ENCODE measurements at places on chromosomes 7 and 10.

- DNase-seq, result peak; percentile 69
These were observed at the start of gene TSPAN33 for GRCh38 chr7:129144095-129144833. Gene TSPAN33, plus strand, starts transcription at chr7:129144707. Its CDS starts 274 bp downstream, at chr7:129144981.

DNA sequence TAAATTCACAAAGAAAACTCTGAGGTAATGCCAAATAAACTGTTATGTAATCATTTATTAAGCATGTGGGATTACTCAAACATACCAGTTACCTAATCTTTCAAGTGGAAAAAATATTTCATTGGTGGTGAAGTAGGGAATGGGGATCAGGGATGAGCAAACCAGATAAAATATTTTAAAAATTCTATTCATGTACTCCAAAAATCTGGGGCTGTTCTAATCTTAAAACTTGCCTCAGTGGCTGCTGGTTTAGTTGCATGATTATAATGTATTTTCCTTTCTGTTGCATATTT is 19.5 kb downstream of the LMOD2 start:
- no peak for DNase-seq

- no peak for DNase-seq
These were observed 223.6 kb downstream of the ARL4A start for GRCh38 chr7:12911053-12911452.

GRCh38 chr7:35261041-35261440 is 7.1 kb upstream of the TBX20 start:
- DNase-seq, result no peak

- DNase-seq, result no peak
These were observed 5.5 kb downstream of the AKR1B10 start for GRCh38 chr7:134532954-134533218.

DNA sequence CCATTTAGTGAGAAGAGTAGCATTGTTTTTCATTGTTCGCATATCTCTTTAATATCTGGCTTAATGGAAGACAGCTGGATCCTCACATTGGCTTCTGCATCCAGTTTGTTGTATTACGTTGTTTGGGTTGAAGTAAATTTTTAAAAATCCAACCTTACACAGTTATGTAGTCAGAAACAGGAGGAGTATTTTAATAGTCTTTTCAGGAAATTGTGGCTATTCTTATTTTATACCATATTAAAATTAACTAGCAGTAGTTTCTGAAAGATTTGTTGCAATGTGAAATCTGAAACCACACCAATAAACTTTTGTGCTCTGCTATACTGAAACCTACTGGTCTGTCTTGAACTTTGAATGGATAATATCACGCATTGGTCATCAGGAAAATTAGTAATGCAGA is 27.9 kb downstream of the MYPN start:
- DNase-seq, result no peak

DNA sequence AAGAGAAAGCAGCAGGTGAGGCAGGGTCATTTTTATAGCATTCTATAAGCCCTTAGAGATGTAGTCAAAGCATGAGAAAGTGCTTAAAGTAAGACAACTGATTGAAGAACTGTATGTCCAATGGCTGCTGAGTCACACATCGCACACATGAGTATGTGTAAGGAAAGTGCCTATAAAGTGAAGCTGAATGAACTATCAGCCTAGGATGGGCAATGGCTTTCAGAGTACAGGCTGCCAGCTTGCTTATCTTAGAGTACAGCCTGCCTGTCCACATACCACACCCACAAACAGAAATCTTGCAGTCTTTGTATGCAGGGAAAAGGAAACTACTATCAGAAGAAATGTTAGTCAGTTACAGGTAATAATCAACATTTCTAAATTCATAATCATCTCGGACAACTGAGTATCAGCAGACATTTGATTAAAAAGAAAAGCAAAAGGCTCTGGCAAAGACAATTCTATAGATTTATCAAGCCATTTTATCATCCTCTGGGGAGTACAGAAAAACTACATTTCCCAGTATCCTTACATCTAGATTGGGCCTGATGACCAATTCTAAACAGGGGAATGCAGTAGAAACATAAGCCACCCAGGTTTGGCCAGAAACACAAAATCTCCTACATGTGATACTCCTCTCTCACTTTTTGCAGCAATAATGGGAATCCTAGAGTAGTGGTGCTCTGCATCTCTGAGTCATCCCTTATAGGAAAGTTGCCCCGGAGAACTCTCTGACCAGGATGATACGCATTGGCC is 16.2 kb upstream of the EPHB6 start:
- no peak for DNase-seq

DNA sequence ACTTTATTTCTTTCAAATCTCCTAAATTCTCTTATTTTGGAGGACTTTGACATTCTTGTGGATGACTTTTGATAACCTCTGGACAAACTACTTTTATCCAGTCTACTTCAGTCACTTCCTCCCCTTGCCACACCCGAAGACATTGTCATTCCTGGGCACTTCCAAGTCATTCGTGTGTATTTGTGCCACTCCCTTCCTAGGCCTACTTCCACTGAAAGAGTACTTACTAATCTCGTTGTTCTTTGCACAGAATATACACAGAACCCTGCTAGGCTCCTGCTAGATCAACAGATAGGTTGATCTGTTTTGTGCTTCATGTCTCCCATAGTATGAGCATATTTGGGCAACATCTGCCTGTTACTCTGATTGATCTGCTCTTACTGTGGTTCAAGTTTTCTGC is 355.4 kb downstream of the HGF start:
- no peak for DNase-seq

GRCh38 chr7:89681448-89681847 is 472.8 kb upstream of the STEAP1 start:
- DNase-seq, result no peak

DNA sequence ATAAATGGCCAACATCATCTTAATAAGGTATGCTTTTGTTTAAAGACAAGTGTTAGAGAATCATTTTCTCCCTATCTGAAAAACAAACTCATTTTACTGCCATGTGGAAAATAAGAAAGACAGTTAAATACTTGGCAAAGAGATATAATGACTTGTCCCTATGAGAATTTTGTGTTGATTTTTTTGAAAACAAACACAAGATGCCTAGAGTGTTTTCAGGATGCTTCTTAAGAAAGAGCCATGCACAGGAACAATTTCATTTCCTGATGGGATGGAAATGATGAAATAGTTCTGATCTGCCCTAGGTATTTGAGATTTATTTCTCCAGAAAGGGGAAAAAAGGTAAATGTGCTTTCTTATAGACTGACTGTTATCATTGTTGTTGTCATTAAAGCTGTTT is 237.5 kb upstream of the GNAI1 start:
- no peak for DNase-seq

GRCh38 chr7:30744075-30744417 is 7.9 kb upstream of the INMT start:
- DNase-seq, result no peak

DNA sequence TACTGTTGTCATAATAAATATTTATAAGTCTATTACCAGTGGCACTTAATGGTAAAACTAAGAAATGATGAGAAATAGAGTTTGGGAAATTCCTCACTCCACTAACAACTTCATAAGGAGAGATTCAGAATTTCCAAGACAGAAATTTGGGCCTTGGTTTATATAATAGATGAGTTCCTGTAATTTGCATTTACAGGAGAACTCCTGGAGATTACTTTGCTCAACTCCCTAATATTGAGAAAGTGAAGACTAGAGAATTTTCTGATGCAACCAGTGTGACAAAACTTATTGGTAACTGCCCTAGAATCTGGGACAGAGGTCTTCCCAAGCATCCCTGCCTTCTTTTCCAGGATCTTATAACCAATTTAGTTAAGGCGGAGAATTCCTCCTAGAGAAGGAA is 49.1 kb upstream of the GSAP start:
- DNase-seq, result no peak

DNA sequence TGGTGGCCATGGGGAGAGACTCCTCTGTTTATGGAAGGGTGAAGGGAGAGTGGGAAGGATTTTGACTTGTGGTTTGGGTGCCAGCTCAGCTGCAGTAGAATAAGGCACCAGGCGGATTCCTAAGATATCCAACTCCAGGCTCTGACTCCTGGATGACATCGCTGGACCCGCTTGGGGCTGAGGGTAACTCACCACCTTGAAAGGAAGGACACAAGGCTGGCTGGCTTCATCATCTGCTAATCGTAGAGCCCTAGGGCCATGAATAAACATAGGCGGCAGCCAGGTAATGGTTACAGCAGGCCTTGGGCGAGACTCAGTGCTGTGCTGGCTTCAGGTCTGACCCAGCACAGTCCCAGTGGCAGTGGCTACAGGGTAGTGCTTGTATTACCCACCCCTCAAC is 16.7 kb upstream of the LIPK start:
- DNase-seq, result no peak

DNA sequence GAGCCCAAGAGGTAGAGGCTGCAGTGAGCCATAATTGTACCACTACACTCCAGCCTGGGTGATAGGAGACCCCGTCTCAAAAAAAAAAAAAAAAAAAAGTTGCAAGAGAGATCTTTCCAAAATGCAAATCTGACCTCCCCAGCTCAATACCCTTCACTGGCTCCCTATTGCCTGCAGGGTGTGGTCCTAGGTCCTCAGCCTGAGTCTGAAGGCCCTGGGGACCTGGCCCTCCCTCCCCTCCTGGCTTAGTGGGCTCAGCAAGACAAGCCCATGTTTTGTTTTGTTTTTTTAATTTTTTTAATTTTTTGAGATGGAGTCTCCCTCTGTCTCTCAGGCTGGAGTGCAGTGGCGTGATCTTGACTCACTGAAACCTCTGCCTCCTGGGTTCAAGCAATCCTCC is 20.6 kb downstream of the SRRM3 start:
- DNase-seq, result no peak

- DNase-seq, result no peak
These were observed 107.2 kb downstream of the RUNDC3B start for GRCh38 chr7:87735360-87735759.

DNA sequence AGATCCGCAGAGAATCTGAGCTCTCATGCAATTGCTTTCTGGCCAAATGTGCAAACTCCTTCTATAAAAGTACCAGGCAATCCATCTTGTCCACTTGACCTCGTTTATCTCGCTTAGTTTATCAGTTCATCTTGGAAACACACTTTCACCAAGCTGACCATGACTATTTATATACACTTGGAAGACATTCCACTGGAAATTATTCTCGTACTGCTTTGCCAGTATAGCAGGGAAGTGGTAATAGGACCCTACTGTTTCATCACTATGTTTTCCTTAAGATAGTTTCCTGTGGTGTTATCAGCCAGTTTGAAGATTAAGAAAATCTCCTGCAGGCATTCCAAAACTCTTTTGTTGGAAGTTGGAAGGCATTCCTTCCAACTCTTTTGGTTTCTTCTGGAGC is 115.3 kb upstream of the FAM171A1 start:
- DNase-seq, result no peak

DNA sequence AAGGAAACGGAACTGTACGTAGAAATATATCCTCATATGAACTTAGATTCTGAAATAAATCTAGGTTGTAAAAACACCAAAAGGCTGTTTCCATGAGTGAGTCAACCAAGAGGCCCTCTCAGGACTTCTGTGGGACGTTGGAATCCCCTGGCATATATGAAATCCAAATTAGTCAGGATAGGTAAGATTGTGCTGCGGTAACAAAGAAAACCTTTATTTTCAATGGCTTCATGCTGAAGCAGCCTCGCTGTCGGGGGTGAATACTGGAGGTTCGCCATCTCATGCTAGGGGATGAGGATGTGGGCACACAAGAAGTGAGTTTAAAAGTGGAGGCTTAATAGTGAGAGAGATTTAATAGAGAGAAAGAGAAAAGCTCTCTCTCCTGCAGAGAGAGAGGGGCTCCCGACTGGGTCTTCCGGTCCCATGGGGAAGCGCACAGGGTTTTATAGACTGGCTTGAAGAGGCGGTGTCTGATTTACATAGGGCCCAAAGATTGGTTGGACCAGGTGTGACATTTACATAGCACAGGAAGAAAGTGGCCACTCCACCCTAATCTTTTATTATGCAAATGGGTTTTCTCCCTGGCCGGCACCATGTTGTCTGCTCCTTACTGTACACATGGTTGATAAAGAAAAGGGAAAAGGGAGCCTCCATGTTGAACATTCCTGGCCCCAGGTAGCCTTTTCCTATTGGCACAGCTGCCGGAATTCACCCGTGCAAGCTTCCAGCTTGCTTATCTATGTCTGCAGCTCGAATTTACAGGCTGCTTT is 52.3 kb upstream of the SEPHS1 start:
- no peak for DNase-seq

DNA sequence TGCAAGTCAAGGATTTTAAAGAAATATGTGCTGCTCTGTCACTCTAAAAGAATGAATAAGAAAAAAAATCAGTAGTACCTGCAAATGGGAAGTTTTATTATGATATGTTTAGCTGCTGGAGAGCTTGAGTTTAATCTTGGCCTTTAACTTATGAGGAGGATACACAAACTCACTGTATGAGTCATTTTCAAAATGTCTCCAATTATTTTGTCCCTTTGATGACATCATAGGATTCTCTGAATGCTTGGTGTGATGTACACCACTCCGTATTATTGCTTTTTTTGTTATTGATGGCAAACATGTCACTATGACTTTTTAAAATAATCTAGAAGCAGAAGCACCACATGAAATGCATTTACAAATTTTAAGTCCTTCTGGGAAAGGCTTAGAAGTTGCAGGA is 125.8 kb downstream of the RALA start:
- no peak for DNase-seq

- no peak for DNase-seq
These were observed 216.9 kb downstream of the C7orf25 start for GRCh38 chr7:42694894-42695507.

DNA sequence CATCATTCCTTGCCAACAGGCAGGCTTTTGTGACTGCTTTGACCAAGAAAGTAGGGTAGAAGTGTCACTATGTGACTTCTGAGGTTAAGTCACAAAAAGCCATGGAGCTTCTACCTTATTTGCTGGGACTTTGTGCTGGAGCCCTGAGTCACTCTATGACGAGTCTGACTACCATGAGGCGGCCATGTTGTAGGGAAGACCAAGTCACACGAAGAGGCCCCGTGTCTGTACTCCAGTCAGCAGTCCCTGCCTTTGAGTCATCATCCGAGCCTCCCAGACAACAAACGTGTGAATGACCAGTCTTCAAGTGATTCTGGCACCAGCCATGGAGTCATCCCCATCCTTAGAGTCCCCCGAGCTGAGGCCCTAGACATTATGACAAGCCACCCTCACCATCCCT is 3.5 kb upstream of the MYL10 start:
- DNase-seq, result no peak

DNA sequence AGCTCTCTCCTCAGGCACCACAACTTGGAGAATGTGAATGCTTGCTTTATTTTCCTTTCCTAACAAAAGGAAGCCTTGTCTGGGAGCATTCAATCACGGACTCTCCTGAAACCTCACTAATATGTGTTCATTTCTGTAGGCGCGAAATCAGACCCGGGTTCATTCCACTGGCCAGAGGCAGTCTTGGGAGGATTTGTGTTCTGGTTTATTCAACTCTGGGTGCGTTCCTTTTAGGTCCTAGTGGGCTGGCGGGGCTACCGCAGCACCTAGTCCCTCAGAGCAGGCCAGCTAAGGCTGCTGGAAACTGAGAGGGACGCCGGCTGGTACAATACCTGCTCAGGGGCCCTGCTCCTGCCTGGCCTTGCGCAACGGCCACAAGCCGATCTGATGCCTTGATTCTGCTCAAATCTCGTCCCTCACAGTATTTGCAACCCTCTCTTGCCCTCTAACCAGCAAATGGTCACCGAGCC is 7.5 kb downstream of the HOXA4 start:
- no peak for DNase-seq

- DNase-seq, result no peak
These were observed 141.3 kb downstream of the EPC1 start for GRCh38 chr10:32205670-32206069.
